GM04504 (cell line): ENCODE measurements at places on chromosomes 16 and 17.
A peak's percentile ranks its signal among the peaks of the same experiment; 100 is the strongest.

- no peak for DNase-seq
These were observed 244.0 kb downstream of the CPPED1 start for GRCh38 chr16:12559714-12560113.

DNA sequence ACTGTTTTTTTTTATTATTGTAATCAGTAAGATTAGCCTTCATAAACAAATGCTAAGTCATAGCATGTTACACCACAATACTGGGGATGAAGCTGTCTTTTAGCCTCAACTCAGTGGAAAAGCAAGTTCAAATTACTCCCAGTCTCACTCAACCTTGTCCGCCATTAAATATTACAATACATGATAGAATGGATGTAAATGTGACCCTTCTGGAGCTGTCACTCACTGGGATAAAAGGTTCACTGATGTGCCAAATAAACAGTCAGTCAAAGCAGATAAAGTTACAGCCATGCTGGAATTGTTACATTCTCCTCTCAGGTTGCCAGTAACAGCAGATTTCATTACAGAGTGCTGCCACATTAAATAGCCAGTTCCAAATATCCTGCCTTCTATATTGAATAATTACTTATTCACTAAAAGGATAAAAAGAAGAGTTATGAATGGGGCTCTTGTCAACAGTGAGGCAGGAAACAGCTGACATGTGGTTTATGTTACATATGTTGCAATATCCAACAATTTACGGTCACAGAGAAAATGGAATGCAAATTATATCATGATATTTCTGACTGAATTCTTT lies 53.4 kb downstream of the BRIP1 start:
- DNase-seq, result peak; percentile 30

- no peak for DNase-seq
These were observed 7.1 kb downstream of the GP2 start for GRCh38 chr16:20320178-20320577.

DNA sequence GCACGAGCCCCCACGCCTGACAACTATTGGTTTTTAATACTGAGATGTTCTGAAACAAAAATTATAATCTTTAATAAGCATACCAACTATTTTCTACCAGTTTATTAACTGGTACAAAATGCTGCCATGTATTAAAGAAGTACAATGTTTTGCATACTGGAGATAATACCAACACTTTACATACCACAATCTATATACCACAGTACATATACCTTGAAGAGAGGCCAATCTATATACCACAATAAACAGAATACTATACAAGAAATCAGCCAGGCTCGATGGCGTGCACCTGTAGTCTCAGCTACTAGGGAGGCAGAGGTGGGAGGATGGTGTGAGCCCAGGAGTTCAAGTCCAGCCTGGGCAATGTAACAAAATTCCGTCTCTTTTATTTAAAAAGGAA lies 9.9 kb downstream of the GPATCH8 start:
- no peak for DNase-seq
